ENCODE measurements at places on chromosomes 4 and X.

DNA sequence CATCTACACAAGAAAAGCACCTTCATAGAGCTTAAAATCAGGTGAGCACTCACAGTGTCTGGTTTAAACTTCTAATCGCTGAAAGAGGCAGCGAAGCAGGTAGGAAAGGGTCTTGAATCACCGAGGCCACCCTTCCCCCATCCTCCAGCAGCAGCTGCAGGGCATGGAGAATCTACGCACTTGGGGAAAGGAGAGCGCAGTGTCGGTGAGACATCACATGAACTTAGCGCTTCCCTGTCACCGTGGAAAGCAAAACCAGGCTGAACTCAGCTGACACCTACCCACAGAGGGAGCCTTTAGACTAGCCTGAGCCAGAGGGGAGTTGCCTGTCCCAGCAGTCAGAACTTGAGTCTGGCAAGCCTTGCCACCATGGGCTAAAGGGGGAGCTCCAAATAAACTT lies 197.2 kb upstream of the ZFP42 start:
- no peak for DNase-seq

GRCh38 chrX:9899640-9900111 lies 67.5 kb upstream of the CLDN34 start:
- no peak for DNase-seq

- no peak for DNase-seq
Measured at GRCh38 chr4:8308144-8308543, 38.6 kb downstream of the HTRA3 start.

GRCh38 chrX:128961290-128961689 lies 562.0 kb downstream of the SMARCA1 start:
- no peak for DNase-seq

- DNase-seq, result no peak
Measured at GRCh38 chr4:111748157-111748556, 397.1 kb upstream of the FAM241A start.

DNA sequence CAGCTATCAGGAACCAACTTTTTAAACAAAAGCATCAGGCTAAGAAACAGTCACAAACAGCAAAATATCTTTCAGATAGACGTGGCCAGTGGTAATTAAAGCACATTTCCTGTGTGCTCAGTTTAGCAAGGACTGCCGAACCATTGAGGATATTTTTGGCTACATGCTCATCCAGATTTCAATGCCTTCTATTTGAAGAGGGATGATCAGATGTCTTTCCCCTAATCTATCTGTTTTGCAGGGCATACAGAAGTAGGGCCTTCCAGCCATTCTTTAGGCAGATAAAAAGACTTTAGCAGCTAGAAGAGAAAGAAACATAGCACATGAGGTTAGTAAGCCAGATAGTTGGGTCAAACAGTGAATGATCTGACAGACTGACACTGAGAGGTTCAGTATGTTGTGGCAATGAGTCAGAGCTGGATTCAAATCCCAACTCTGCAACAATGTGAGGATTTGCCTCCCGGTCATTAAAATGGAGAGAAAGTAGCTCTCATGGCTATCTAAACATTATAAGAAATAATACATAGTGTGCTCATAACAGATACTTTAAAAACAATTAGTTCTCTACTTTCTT lies 100.0 kb upstream of the PRKG2 start:
- DNase-seq, result no peak

DNA sequence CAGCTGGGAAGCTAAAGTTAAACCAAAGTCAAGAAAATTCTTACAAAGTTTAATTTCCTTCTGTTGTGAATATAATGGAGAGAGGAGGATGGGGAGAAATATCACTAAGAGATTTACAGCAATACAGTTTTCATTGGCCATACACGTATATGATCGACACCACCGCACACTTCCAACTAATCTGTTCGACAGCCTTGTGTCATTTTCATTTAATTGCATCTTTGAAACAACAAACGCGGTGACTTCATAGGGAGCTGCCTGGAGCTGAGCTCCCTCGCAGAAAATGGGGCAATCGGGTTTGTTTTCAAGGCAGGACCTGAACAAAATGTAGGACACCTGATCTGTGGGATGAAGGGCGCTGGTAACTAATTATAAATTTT lies 1.3 kb downstream of the PTPN13 start:
- no peak for DNase-seq

GRCh38 chrX:103637604-103638338 lies 9.0 kb downstream of the TCEAL1 start:
- no peak for DNase-seq

DNA sequence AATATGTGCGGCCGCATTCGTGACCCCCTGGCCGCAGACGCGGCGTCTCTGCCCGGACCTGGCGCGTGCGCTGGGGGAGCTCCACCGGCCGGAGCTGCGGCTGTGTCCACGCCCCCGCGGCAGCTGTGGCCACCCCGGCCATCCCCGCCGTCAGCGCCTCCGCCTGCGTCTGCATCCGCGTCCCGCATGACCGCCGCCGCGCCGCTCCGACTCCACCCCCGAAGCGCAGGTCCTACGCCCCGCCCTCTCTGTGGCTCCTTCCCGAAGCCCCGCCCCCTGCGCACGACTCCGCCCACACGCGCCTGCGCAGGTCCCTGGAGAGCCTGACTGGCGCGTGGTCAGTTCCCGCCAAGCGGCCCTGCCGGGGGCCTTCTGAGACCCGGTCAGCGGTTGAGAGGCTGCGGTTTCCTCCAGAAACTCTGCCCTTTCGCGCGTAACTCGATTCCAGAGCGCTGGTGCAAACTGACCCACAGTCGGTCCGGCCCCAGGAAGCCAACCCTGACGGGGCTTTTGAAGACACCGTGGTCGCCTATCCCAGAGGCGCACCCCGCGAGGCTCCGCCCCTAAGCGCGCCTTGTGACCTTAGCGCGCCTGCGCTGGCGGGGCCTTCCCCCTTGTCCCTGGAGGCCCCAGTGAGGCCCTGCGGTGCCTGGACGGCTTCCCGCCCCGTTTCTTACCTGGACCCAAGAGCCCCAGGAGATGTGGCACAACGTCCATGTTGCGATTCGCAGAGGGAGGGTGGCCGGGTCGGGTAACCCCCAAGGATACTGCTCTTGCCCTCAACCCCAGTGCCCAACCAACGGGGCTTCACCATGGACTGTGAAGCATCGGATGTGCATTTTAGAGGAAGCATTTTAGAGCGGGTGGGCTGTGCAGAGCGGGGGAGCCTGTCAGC lies at the start of gene LAGE3:
Gene LAGE3, minus strand, starts transcription at position 554 of the 895 bp plus-strand sequence. Its CDS starts 366 bp downstream, at position 188.
- peak; percentile 87 for DNase-seq
